ENCODE measurements at places on chromosomes 6 and 20. TPM values are rescaled to one million over a fixed set of nuclear protein-coding genes. Genes with fewer than 3 reads are reported as not detected.

GTSF1L gene
- not detected for total RNA-seq

MYLK2 gene
- total RNA-seq = not detected

SYNJ2 gene
- total RNA-seq = 2.6 TPM

DEFB124 gene
- not detected for total RNA-seq

HLA-DOA gene
- 7.6 TPM for total RNA-seq

PBOV1 gene
- not detected for total RNA-seq

GCNT2 gene
- 4.7 TPM for total RNA-seq

CGA gene
- total RNA-seq = not detected

WFDC2 gene
- total RNA-seq = not detected

SAMD5 gene
- total RNA-seq = 1.5 TPM

ZSCAN16 gene
- total RNA-seq = 4.6 TPM

LY6G6F gene
- total RNA-seq = not detected

SLC22A7 gene
- total RNA-seq = not detected

LY86 gene
- total RNA-seq = 3.9 TPM

PHF1 gene
- 43.5 TPM for total RNA-seq

PRKN gene
- 11.6 TPM for total RNA-seq

CLPSL1 gene
- not detected for total RNA-seq

BPI gene
- 0.65 TPM for total RNA-seq

MYCT1 gene
- 15.9 TPM for total RNA-seq

Data from subcutaneous adipose tissue (tissue), 4 donors.